ENCODE measurements at places on chromosomes 12 and 14.

GRCh38 chr12:6369916-6370575 is 5.3 kb downstream of the SCNN1A start:
- DNase-seq: no peak

GRCh38 chr12:121222847-121223246 is 12.9 kb downstream of the P2RX4 start:
- DNase-seq: no peak

DNA sequence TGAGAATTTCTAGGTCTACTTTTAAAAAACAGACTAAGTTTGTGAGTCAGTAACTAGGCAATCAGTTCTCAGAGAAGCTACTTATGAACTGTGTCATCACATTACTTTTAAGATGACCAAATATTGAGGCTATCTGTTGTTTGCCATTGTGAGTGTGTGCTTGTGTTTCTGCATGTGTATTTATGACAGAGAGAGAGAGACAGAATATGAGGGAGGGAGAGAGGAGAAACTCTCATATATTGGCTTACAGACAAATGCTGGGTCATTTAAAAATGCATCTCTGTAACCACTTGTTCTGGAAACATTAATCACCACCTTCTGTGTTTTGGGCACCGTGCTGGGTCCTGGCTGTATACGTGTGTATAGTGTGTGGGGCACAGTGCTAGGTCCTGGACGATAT is 161.5 kb upstream of the FRMD6 start:
- no peak for DNase-seq

GRCh38 chr12:92563819-92564218 is 139.0 kb upstream of the PLEKHG7 start:
- no peak for DNase-seq

GRCh38 chr14:37223947-37224474 is 26.3 kb downstream of the MIPOL1 start:
- DNase-seq: no peak

DNA sequence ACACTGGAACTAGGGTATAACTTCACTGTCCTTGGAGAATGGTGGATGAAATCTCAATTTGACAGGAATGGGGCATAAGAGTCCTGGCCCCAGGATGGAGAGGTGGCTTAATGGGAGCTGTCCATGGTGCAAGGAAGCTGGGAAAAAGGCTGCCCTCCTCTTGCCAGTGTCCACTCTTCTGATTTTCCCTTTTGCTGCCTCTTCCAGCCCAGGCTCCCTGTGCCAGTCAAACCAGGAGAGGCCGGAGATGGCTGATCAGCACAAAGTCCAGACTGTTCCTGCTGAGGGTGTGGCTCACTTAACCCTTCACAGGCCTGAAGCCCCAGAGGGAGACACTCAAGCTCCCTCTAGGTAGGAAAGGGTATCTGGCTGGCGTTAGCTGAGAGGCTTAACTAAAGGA is at the start of gene MYO1A:
TSS of gene MYO1A (minus strand) at position 240 of the 400 bp plus-strand sequence. CDS start 1,806 bp downstream, outside the sequence.
- no peak for DNase-seq

GRCh38 chr12:116977465-116978380 is 67.0 kb downstream of the FBXW8 start:
- DNase-seq: no peak

DNA sequence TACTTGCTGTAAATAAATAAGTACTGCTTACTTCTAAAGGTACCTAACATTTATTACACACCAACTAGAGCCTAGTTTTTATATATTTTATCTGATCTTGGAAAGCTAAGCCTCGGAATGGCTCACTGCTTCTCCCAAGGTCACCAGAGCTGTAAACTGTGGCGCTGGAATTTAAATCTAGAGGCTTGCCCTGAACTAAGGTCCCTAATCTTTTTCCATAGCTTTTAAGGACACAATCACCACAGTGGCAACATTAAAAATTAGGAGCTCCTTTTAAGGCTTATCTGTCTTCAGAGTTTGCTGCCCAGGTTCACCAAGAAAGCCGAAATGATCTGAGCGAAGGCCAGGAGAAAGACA is 670 bp downstream of the CCNB1IP1 start:
- DNase-seq: no peak

DNA sequence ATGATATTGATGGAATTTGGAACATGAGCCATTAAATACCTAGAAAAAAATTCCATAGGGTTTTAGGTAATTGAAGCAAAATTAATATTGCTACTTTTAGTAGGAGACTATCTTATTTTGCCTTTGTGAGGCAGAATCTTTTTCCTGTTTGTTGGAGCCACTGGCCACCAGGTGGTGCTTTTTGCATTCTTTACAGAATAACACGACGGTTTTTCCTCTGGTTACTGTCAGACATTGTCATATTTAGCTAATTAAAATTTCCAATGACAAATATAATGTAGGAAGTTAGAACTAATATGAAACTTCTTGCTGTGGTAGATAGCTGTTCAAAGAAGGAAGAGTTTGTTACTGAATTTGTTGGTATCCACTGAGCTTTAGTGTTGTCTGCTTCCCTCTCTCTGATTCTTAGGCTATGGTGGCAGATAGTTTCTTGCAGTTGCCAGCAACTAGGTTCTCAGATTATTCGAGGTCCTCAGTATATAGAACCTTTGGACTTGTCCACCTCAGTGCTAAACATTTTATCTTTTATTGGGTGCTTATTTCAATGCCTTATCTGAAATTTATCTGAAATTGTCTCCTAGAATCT is 25.7 kb downstream of the RAB21 start:
- DNase-seq: no peak

GRCh38 chr14:72315714-72316113 is 383.5 kb downstream of the RGS6 start:
- no peak for DNase-seq

- DNase-seq: no peak
Measured at GRCh38 chr14:96519970-96520369, 17.8 kb downstream of the PAPOLA start.

DNA sequence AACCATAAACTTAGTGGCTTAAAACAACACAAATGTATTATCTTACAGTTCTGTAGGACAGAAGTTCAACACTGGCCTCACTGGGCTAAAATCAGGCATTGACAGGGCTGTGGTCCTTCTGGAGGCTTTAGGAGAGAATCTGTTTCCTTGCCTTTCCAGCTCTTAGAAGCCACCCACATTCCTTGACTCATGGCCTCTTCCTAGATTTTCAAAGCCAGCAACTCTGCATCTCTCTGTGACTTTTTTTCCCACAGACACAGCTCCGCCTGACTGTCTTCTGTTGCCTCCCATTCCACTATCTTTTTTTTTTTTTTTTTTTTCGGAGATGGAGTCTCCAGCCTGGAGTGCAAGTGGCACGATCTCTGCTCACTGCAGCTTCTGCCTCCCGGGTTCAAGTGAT is 11.8 kb upstream of the NFATC4 start:
- DNase-seq: no peak

DNA sequence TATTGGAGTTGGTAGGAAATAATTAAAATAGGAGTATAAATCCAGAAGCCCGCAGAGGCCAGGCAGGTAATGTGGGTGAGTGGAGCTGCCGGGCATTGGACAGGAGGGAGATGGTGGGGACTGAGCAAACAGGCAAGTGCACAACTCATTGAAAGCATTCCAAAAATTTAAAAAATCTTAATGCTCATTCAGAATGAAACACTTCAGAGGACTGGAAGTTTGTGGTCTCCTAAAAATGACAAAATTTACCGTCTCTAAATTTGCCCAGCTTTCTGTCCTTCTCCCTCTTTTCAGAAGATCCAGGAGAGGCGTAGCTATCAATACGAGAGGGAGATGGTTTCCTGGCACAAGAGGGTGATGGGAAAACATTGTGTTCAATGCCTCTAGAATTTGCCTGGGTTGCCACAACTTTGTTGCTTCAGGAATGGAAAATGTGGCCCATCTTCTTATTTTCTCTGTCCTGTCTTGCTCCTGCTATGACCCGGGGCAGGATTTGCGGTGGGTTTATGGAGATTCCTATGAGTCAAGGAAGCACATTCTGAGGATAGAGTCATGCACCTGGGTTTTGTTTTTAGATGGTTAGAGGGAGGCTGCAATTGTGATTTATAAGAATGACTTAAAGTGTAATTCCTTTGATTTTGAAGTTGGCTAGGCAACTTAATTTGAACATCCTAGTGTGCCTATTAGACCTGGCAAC is 72.2 kb downstream of the BORCS5 start:
- DNase-seq: no peak

DNA sequence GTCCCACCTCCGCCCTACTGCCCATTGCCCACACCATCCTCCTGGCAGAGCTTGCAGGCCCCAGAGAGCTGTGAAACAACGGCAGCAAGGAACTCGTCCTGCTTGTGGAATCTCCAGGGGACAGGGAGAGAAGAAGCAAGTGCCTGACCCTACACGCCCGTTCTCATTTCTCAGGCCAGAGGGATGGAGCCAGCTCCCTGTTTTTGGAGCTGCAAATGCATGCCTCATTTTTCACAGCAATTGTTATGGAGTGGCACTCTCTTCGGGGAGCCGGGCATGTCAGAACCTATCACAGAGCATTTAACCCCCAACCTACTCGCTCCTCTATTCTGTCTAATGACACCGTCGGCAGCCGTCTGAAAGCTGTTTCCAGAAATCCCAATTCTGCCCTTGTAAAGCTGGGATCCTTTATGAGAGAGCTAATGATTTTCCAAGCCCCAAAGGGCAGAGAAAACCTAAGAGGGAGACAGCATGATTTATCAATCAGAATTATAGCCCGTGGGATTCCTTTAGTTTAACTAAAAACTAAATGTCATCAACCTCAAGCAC is 222.3 kb upstream of the NOS1 start:
- no peak for DNase-seq

DNA sequence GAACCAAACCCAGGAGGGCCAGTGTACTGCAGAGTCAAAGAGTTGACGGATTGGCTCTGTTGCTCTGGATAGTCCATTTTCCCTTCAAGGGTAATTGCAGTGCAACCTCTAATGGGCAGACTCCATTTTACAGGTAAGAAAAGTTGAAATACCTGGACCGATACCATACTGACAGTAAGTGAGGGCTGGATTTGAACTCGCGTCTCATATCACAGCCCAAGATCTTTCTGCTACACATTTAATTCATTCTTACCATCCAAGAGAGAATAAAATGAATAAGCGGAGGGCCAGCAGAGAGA is 356 bp upstream of the ZC3H14 start:
- DNase-seq: no peak

GRCh38 chr12:83528571-83528970 is 841.9 kb downstream of the TMTC2 start:
- no peak for DNase-seq

DNA sequence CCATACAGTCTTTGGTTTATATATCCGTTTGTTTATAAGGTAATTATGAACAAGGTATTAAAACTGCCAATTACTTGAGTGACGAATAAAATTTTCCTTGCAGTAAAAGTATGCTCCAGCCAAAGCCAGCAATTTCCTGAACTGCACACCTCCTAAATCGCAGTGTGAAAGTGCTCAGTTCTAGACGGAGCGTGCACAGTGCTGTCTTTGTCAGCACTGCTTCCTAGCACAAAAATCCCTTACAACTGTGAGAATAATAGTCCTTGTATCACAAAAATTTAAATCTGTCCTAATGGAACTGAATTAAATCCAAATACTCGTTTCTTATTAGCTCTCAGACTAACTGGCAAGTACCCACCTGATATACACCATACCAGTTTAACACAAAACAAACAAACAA is 26.3 kb downstream of the LRIG3 start:
- no peak for DNase-seq

DNA sequence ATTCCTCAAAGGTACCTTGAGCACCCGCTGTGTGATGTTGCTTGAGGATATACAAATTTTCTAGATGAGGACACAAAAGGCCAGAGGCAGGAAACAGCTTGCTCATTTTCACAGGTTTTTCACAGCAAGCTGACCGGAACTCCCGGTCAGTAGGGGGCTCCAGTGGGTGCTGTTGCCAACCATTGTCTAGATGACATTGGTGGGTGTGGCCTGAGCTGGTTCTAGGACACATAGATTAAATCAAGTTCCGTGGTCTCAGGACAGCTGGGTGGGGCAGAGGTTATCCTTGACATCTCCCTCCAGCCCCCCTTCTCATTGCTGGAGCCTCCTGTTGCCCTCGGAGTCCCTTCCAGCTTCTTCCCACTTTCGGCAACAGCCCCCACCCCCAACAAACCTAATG is 153.6 kb upstream of the FKBP4 start:
- DNase-seq: no peak

DNA sequence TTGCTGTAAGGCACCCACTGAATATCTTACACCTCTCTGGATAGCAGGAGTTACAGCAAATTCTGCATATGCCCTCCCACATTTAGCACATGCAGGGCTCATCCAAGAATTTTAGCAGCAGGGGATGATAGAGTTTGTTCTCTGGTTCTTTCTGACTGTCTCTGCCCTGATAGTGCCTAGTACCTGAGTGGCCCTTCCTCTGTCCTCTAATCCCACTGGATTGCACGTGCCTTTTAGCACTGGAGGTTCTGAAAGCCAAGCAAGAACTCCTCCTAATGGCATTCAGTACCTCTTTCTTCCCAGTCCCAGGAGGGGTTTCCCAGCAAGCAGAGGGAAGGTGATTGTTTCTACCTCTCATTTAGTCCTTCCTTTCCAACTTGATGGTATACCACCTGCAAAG is 406.4 kb downstream of the ZFP36L1 start:
- DNase-seq: no peak

- DNase-seq: no peak
Measured at GRCh38 chr12:69556383-69556782, 28.9 kb upstream of the CCT2 start.

DNA sequence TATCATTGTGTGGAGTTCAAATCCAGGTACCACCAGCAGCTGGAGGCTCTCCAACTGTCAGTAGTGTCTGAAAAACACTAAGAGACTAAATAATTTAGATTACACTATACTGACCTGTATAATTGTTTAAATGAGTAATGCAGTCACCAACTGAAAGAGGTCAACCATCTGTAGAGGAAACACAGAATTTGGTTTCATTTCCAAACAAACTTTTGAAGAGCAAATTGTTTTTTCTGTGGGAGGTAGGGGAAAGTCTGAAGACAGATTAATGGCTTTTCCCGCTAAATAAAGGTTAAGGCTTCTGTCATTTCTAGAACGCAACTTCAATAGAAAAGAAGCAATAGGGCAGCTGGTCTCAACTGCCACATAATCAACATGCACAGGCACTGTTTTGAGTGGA is 462.6 kb downstream of the PRKD1 start:
- no peak for DNase-seq

DNA sequence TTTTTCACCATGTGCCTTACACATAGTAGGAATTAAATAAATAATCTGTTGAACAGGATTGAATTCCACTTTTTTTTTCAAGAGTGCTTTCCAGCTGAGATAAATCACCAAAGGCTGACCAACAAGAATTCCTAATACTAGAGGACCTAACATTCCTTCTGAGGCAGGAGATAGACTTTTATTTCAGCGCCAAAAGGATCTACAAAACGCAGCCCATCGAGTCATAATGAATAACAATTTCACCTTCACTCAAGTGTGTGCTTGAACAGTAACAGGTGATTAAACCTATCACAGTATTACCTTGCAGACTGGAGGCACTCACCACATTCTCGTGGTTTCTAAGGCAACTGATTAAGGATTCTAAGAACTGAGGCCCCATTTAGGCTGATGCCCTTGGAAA is 224.3 kb upstream of the ATP2B1 start:
- no peak for DNase-seq

DNA sequence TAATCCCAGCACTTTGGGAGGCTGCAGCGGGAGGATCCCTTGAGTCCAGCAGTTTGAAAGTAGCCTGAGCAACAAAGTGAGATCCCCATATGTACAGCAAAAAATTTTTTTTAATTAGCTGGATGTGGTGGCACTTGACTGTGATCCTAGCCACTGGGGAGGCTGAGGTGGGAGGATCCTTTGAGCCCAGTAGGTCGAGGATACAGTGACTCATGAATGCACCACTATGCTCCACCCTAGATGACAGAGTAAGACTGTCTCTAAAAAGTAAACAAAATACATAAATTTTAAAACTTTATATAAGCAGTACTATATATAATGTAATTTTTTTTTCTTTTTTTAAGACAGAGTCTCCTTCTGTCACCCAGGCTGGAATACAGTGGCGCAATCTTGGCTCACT is 115.4 kb downstream of the ESR2 start:
- no peak for DNase-seq
